Myocyte (in vitro differentiated cells): ENCODE measurements at places on chromosomes 2 and 18.

DNA sequence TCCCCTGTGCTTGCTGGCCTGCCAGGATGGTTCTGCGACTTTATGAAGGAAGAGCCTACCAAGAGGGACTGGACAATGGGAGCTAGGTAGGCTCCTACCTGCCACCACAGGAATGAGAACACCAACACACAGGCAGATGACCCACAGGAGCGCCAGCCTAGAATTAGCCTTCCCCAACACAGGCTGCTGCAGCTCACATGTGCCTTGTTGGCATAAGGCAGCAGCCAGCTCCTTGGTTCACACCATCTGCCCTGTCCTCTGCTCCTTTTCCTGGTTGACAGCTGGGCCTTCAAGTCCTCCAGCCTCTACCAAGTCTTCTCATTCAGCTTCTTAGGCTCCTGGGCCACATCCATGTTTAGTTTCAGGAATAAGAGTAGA lies 705.4 kb upstream of the RAB6C start:
- no peak for DNase-seq

GRCh38 chr18:57980573-57981307 lies 63.3 kb upstream of the NEDD4L start:
- peak; percentile 32 for DNase-seq

GRCh38 chr18:13378150-13378549 lies 159.6 kb downstream of the LDLRAD4 start:
- DNase-seq: peak; percentile 8

GRCh38 chr2:1748176-1748740 lies 3.9 kb upstream of the PXDN start:
- no peak for DNase-seq
